ENCODE measurements at places on chromosomes 2 and 18.

GRCh38 chr18:57908092-57908491 is 105.0 kb upstream of the ATP8B1 start:
- no peak for DNase-seq

DNA sequence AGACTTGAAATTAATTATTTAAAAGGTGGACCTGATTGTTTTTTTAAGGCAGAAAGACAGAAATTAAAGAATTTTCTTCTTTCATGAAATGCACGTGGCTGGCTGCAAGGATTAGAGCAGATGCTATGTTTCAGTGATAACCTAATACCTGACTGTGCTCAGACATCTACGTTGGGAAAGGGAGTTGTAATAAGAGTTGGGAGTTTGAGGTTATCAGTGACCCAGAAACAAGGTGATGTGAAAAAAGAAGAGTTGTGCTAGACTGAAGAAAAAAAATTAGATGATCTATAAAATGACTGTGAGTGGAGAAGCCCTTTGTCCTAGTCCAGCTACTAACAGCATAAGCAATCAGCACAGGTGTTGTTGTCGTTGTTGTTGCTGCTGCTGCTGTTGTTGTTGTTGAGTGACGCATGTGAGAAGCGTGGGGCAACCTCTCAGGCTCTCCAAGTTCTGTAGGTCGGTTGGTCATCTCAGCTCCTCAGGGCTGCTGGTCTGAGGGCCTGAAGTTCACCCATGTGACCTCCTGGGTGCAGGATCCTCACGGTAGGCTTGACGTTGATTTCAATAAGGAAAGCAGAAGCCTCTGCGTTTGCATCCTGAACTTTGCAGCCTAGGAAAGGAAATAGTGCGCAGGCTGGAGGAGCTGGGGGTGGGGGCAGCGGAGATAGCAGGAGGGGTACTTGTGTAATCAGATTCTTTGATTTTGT is 7.6 kb downstream of the POU3F3 start:
- DNase-seq, result no peak

DNA sequence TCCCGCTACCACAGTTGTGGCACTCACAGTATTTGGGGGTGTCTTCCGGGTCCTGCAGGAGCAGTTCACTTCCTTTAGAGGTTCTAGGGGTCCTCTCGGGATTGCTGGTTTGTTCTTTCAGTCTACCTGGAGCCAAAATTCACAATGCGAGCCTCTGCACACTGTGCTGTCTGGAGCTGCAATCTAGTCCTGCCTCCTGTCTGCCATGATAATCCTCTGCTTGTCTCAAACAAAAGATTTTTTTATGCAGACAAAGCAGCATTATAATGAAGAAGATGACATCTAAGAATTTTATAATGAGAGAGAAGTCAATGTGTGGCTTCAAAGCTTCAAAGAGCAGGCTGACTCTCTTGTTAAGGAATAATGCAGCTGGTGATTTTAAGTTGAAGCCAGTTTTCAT is 975.1 kb upstream of the GYPC start:
- no peak for DNase-seq

DNA sequence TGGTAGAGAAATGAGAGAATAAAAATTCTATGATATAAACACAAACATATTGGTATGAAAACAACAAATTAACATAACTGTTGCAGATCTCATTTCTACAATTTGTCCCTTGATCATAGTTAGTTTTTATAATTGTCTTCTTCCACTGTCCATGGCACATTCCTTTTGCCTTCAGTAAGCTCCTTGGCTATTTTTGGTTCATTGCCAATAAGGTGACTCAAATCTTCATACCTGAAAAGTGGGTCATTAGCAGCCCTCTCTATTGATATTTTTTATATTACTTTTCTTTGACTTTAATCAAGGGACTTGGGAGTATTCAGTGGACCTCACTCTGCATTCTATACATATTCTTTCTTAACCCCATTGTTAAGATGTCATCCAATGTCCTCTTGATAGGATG is 552.9 kb downstream of the TDRD15 start:
- no peak for DNase-seq

GRCh38 chr2:86254576-86255538 is 55.6 kb downstream of the MRPL35 start:
- DNase-seq, result no peak

GRCh38 chr2:234401426-234401825 is 95.5 kb downstream of the ARL4C start:
- DNase-seq, result no peak

DNA sequence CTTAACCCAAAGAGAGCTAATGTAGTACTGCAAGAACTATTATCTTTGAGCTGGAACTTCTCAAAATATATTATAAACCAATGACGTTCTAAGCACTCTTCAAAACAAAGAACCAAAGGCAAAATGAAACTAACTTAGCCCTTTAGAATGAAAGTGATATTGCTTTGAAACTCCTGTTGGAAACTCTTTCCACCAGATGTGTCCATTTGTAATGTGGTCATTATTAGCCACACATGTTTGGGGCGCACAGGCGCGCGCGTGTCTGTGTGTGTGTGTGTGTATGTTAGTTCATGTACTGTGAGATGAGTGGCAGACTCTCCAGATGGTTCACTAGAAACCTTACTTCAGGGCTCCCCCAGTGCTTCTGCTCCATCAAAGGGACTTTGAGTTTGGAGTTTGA is 323.4 kb downstream of the BCL11A start:
- no peak for DNase-seq

DNA sequence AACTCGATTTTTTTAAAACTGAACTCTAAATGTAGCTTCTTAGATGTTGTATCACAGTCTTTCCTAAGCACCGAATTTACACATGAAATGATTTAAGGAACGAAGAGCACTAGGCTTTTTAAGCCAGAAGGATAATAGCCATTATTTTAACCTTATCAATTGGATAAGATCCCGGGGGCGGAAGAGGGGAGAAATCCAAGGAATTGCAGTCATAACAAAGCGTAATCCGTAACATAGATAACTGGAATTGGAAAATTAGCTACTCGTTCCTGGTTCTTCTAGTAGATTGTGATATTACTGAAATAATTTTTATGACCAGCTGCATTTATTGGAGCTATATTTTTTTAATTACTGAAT is 988 bp upstream of the KANSL1L start:
- no peak for DNase-seq

DNA sequence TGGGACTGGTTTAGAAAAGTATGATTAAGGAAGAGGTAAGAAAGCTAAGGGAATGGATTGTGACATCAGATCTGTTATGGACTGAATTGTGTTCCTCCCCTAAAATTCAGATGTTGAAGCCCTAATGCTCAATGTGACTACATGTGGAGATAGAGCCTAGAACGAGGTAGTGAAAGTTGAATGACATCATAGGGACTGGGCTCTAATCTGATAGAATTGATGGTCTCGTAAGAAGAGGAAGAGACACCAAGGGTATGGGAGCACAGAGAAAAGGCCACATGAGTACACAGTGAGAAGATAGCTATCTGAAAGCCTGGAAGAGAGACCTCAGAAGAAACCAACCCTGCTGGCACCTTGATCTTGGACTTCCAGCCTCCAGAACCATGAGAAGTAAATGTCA is 178.3 kb downstream of the TRIB2 start:
- DNase-seq, result no peak

DNA sequence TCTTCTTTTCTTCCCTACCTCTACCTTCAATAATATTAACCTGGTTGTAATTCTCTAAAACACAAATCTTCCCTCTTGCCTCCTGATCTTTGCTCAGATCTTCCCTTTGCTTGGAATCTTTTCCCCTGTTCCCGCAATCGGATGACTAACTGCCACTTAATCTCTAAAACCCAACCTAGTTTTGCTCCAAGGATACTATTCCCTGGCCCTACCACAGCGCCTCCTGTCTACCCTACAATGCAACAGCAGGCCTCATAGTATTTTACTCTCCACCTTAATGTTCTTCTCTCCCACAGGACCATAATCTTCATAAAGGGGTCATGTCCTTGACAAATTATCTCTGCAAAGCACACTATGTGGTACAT is 246.8 kb upstream of the TNP1 start:
- peak; percentile 48 for DNase-seq

- peak; percentile 66 for DNase-seq
Observed at GRCh38 chr2:18834341-18834740, 245.0 kb upstream of the NT5C1B start.

DNA sequence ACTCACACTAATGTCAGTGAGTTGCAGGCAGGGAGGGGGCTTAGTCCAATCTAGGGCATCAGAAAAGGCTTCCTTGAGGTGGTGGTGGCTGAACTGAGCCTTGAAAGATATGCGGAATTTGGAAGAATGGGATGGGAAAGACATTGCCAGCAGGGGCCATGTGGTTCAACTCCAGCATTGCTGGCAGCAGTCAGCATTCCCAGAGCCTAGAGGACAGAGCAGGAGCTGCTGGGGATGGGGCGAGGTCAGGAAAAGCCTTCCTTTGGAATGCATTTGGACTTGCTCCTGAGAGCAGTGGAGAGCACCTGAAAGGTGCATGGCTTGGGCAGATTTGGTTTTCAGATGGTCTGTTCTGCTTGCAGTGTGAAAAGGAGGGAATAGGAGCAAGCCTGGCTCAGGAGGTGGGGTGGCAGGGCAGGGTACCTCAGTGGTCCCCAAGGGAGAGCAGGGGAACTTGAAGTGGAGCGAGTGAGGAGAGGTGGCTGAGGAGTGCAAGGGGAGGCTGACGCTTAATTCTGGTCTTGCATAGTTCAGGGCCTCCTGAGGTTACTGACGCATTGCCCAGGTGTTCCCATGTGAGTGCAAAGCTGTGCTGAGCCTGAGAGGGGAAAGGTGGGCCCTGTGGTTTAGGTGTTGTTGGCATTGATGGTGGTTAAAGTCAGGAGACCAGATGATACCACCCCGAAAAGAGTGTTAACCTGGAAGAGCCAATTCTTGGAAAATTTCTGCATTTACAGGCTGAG is 112.1 kb upstream of the MGAT5 start:
- DNase-seq, result no peak

DNA sequence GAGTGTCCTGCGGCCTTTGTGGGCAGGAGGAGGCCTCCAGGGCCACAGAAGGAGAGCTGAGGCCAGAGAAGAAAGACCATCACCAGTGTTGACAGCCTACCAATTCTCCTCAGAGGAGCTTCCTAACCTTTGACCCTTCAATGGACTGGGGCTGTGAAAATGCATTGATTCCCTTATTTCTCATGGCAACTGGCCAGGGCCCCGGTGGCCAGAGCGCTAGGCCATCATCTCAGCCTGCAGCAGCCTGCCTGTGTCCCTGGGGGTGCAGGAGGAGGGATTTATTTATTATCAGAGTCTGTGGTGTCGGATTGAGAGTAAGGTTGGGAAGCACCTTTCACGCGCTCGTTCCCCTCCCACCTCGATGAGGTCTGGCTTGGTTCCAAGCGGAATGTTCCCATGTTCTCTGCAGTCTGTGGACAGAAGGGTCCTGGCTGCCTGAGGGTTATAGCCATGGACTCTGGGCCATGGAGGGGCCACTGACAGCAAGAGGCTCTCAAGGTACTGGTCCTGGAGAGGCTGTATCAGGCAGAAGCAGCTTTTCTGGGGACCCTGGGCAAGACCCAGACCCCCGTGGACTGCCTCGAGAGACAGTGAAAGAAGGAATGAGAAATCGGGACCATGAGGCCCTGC is 53.8 kb downstream of the CYP27C1 start:
- DNase-seq, result no peak

DNA sequence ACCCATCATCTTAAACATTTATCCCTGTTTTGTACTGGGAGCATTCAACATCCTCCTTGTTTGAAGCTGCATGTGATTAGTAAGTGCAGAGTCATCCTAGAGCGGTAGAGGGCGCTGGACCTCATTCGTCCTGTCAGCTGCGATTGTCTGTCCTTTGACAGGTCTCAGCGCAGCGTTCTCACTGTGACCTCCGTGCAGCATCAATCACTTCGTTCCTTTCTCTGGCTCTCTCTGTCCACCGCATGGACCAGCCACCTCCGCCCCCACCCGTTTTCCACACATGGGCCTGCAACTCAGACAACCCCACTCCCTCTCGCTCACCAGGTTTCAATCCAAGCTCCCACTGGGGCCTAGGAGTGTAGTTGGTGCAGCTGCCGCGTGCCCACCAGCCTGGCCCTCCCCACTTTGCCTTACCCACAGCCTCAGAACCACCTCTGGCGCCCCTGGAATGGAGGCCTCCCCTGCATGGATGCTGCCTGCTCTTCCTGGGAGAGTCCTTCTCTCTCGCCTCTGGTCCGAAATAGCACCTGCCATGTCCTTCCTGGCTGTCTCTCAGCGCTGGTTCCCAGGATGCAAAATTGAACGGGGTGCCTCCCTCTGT is 90.5 kb downstream of the NDUFA10 start:
- peak; percentile 65 for DNase-seq

DNA sequence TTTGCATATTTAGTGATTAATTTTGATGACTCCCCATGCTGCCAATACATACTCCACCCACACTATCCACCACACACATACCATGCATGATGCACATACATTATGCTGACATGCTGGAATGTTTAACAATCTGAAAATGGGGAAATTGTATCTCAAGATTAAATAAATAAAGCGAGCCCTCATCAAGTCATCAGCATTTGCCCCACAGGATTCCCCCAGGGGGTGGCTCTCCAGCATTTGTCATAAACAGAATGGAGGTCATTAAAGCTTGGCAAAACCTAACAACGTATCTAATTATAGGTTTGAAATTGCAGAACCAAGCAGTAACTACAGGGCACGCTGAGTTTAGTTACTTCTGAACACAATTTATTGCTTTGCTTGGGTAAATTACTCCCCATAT is 141.2 kb upstream of the TACR1 start:
- no peak for DNase-seq

GRCh38 chr2:3257826-3258225 is 119.8 kb downstream of the EIPR1 start:
- DNase-seq, result no peak

DNA sequence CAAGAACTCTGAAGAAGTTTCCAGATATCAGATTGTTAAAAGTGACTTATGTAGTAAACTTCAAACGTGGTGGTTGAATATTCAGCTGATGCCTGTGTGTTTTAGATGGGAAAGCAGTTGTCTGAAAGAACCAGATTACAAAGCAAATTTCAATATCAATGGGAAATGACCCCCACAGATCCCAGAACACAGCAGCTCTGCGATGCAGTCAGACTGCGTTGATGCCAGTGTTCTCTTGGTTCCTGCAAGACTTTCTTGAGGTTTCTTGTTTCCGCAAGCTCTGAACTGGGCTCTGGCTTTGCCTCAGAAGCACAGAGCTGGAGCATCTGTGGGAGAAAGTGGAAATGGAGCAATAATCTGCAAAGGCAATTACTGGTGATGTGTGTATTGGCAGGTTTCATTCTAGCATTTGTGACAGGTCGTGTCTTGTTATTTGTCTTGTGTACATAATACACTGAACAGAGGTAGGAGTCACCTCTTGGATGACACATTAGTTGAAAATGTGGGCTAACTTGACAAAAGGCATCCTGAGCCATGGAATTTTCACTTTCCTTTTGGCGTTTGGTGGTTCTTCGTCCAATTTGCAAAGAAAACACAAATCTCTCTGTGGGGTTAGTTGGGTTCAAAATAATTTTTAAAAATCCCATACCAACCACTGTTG is 10.8 kb upstream of the LYPD6B start:
- no peak for DNase-seq

DNA sequence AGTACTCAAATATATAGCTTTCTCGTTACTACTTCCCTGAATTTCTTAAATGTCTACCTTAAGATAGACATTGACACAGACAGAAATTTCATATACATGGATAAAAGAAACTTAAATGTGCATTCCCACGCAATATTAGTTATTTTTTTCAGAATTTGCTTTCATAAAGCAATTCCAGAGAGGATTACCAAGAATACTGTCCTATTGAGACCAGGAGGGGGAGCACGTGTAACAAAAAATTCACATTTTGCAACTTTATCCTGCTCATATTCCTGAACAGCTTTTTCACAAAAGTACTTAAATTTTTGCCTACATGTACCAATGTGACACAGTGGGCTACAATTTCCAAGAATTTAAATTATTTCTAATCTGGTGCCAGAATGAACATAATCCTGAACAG is 30.7 kb upstream of the ERCC3 start:
- peak; percentile 54 for DNase-seq

- DNase-seq, result no peak
Observed at GRCh38 chr2:158746488-158746887, 48.6 kb upstream of the DAPL1 start.
